HuH-7.5 (cell line): ENCODE measurements at places on chromosomes 2 and 18.

GRCh38 chr2:177612659-177613058, 220.1 kb downstream of the AGPS start:
- DNase-seq: no peak

GRCh38 chr2:158817588-158817987, 22.5 kb downstream of the DAPL1 start:
- no peak for DNase-seq

DNA sequence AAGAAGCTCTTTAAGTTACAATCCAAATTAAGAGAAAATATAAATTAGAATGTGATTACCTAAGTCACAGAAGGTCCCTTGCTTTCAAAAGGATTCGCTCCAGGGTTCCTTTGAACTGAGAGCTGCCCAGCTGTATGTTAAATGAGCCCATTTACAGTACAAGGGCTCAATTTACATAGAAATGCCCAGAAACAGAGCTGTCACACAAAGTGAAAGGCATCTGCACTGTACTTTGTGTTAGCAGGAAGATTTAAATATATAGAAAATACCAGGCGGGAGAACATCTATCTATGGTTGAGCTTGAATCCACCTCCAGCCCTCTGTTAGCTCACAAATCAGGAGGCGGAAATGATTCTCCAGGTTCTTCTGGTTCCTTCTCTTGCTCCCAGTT, 272.9 kb downstream of the PAX3 start:
- no peak for DNase-seq

- DNase-seq: no peak
Observed at GRCh38 chr2:173513107-173513727, 158.5 kb downstream of the CDCA7 start.

GRCh38 chr18:72456802-72457201, 87.3 kb downstream of the CBLN2 start:
- no peak for DNase-seq

GRCh38 chr18:4454537-4455112, 482 bp downstream of the DLGAP1 start:
- no peak for DNase-seq

- no peak for DNase-seq
Observed at GRCh38 chr2:173986805-173987204, 21.6 kb upstream of the SP3 start.

- no peak for DNase-seq
Observed at GRCh38 chr2:125364984-125365265, 1291.0 kb upstream of the GYPC start.

DNA sequence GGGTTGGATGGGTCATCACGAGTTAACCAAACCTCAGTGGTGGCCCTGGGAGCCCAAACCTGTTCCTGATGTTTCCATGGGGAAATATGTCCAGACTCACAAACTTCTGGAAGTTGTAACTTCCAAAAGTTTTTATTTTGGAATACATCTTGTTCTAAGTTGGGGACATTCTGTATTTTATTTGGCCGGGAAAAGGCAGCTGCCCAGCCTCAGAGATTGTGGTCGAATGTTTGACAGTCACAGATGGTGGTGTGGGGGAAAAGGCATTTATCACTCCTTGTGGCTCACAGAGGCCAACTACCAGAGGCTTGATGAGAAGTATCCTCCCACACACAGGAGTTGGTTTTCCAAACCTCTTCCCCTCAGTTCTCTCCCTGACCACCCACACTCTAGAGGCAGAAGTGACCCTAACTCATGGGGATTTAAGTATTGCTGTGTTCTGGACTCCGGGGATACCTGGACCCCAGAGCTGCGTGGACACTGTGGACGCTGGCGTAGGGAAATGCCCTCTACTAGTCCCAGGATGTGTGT, 124.7 kb upstream of the PPP1CB start:
- no peak for DNase-seq

- DNase-seq: no peak
Observed at GRCh38 chr2:8543060-8543382, 138.8 kb upstream of the ID2 start.

DNA sequence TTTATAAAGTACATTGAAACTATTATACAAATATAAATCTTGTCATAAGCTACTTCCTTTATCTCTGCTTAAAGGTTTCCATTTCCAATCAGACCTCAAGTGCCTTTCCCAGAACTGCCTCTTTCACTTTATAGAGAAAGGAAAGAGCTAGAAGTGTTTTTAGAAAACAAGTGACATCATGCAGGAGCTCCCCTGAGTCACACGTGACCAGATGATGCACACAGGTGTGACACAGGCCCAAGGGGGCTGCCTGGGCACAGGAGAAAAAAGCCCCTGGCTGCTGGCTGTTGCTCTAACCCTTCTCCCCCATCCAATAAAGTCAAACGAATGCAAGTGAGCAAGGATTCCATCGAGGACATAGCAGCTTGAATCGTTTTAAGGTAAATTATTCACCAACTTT, 21.4 kb upstream of the SH3BP4 start:
- no peak for DNase-seq

DNA sequence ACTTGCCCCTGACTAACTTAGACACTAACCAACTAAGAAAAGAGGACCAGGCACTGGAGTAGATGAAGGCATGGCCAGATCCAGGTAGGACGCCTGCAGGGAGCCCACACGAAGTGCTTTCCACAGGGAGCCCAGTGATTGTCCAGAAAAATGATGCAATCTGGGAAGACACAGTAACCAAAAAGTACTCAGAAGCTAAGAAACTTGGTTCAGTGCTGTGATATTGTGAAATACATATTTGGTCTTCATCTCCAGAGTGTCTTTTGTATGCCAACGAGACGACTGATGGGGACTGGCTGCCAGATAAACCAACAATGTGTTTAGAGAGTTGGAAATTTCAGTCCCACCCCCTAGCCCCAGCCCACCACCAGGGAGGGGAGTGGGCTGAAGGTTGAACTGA, 135.0 kb downstream of the SP3 start:
- no peak for DNase-seq

DNA sequence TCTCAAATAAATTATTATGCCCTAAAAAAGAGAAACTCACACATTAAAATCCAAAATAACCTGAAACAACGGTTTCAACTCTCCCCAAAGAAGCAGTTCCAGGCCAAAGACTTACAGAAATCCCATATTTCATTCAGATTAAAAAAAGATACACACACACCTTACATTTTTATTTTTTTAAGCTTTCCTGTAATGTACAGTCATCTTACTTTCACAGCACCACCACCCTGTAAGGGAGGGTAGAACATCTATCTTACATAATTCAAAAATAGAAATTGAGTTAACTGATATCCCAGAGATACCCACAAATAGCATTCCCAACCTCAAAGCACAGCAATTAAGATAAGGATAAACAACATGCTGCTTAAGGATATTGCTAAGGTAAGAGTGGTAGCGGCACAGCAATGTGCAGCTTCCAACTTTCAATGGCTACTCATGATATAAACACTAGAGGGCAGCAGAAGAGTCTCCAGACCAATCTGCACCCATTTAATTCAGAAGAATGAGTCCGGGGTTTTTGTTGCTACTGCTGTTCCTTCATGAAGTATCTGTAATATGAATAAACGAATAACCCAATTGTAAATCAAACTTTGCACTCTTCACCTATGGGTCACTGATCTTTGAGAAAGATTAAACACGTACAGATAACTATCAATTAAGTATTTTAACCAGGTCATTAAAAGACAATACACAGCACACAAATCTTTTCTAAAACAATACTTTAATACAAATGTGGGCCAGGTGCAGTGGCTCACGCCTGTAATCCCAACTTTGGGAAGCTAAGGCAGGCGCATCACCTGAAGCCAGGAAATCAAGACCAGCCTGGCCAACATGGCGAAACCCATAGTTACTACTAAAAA, 11.3 kb downstream of the GFPT1 start:
- DNase-seq: no peak

GRCh38 chr2:77999376-77999775, 477.2 kb upstream of the LRRTM4 start:
- DNase-seq: no peak

DNA sequence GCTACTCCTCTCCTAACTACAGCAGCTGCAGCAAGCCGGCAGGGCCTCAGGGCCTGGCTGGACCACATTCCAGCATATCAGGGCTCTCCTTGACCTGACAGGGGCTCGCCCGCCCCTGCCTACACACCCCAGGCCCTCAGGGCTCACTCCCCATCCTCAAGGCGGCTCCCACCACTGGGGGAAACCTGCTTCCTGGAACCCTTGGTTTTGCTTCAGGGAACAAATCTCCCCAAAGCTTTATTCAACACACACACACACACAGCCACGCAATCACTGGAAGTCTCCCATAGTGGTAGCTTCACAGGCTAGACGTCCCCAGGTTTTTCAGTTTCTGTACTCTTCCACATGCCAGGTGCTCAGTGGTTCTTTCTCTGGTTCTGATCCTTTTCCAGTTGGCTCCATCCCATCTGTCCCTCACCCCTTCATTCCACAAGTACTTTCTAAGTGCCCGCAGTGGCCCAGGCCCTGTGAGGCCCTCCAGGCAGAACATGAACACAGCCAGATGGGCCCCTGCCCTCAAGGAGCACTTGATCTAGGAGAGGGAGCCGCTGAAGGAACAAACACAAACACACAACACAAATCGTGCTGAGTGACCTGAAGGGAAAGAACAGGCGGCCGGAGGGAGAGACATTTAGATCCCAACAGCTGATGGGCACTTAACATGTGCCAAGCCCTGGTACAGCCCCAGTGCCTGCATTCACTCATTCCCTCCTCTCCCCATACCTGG, 51.1 kb downstream of the TNS1 start:
- no peak for DNase-seq

GRCh38 chr2:36173760-36174404, 181.7 kb upstream of the CRIM1 start:
- DNase-seq: no peak

GRCh38 chr2:16678964-16679363, 13.3 kb upstream of the CYRIA start:
- DNase-seq: no peak

DNA sequence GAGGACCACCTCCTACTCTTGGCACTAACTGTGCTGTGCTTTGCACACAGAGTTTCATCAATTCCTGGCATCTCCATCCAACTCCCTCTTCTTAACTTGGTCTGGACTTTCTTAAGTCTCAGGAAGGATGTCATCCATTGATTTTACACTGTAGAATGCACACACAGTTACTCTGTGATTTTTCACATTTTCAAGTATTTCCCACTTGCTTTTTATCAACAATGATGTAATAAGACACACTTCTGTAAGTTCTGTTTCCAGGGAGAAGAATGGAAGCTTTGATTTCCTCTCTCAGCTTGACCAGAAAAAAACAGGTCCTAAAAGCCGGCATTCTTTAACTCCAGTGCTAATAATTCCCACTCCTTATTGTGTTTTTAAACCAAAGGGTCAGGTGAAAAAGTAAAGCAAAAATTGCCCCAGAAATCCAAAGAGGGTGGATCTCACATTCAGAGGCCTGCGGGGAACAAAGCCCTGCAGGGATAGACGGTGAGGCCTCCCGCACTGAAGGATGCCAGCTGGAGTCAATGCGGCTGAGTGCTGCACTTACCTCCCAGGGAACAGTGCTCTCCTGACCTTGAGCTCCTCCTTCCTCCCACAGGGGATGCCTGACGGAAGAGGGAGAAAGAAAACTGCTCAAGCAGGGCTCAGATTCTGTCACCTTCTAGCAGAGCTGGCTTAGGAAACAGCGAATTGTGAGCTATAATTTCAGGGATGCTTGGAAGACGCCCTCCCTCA, 83.1 kb downstream of the PDCL3 start:
- DNase-seq: no peak

GRCh38 chr2:177548636-177549035, 156.1 kb downstream of the AGPS start:
- no peak for DNase-seq

- no peak for DNase-seq
Observed at GRCh38 chr2:199223791-199224190, 233.9 kb downstream of the SATB2 start.

DNA sequence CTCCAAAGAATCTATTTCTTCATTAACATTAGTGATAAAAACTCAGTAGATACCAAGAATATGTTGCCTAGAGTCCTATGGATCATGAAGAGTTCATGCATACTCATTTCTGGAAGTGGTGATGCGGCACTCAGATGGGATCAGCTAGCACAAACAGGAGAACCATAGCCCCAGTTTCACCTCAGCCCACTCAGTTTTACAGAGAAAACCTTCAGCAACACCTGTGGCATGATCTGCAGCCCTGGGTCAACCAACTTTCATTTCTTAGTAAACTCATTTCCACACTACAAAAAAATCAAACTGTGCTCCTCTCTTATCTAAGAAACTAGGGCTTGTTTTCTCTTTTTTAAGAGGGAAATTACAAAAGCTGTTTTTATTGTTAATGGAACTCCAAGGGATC, 569.4 kb downstream of the CCDC85A start:
- no peak for DNase-seq

DNA sequence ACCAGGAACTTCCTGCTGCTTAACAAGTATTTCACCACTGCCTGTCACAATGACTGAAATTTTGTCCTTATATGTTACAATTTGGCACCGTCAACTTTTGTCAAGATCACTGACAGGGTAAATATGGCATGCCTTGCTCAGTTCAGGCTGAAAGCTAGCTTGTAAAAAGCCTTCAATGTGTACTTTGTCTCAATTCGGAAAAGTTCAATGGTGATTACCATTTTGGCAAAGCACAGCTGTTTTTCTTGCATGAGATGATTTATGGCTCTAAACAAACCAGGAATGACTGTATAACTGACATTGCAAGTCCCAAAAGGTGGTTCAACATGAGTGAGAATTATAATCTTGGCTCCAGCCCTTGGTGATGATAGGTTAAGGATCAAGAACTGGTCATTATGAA, 1255.2 kb downstream of the CNTNAP5 start:
- DNase-seq: no peak

DNA sequence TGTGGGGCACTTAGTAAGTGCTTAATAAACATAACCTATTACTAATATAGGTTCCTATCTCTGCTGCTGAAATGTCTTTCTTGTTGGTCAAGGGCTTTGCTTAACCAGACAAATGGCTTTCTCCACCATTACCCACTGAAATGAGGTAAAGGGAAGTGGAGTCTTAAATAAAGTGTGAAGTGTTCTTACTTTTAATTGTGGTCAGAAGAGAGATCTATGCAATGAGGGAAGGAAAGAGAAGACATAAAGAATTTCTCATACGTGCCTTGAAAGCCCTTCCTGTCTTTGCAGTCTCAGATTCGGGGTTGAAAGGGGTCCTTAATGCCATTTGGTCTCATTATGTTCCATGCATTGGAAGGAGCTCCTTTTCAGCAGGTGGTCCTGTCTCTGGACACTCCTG, 6.9 kb upstream of the CXCR4 start:
- DNase-seq: no peak

- no peak for DNase-seq
Observed at GRCh38 chr18:63155910-63156773, 163.4 kb downstream of the BCL2 start.

DNA sequence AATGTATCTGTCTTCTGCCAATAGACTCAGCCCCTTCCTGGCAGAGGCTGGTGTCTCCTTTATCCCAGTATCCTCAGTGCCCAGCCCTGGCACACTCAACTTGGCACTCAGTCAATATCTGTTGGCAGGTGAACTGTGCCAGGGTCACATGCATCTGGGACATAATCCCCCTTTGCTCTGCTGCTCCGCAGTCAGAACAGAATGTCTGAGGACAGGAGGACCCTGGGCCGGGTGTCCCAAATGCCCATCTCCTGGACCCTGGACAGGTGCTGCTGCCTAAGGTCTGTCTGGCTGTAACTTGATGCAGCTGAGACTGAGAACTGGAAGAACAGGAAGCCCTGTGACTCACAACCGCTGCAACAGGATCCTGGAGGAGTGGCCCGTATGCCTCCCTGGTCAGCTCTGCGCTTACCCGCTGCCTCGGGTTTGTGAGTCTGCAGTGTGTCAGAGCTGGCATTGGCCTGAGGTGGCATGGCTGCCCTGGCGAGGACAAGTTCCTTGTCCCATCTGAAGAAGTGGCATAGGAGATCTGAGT, 11.4 kb downstream of the HK2 start:
- DNase-seq: no peak
